ENCODE measurements at places on chromosomes 13 and 19.
A peak's percentile ranks its signal among the peaks of the same experiment; 100 is the strongest.

DNA sequence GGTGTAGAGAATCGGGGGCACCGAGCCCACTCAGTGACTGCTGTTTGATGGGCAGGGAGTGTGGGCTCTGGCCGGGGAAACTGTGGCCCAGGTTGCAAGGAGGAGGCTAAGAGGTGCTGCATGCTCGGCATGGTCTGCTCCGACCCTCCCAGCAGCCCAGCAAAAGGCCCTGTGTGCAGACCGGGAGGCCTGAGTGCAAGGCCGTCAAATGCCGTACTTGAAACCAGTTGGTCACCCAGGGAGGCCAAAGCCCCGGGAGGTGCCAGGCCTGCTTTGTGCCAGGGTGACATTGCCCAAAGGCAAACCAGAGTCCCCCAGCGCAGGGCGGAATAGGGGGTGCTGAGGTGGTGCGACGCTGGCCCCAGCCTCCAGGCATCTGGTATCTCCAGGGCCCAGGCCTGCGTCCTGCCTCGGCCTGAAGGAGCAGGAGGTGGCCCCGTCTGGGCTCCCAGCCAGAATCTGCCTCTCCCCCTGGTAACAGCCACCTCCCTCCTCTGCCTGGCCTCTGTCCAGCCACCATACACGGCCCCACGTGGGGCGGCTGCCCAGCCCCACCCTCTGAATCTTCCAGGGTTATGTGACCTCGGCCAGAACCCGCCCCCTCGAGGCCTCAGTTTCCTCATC is 4.0 kb downstream of the PIK3R2 start:
- DNase-seq, result peak; percentile 84

DNA sequence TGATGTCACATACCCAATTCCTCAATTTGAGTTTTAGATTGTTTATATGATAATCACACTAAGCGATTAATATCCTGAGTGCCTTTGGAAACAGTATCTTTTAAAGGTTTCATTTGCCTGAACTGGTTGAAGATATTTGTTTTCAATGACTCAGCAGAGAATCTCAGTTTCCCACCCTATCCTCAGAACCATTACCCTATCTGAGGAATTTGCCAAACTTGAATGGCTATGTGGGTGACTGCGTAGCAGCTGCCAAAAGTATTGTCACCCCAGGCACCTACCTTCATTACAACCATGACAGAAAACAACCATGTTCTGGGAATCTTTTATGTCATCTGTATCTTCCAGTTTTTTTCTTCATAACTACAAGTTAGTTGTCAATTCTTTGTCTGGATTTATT is 440.1 kb upstream of the NBEA start:
- no peak for DNase-seq

GRCh38 chr19:18172331-18173053 is 1.1 kb upstream of the IFI30 start:
- DNase-seq, result no peak

DNA sequence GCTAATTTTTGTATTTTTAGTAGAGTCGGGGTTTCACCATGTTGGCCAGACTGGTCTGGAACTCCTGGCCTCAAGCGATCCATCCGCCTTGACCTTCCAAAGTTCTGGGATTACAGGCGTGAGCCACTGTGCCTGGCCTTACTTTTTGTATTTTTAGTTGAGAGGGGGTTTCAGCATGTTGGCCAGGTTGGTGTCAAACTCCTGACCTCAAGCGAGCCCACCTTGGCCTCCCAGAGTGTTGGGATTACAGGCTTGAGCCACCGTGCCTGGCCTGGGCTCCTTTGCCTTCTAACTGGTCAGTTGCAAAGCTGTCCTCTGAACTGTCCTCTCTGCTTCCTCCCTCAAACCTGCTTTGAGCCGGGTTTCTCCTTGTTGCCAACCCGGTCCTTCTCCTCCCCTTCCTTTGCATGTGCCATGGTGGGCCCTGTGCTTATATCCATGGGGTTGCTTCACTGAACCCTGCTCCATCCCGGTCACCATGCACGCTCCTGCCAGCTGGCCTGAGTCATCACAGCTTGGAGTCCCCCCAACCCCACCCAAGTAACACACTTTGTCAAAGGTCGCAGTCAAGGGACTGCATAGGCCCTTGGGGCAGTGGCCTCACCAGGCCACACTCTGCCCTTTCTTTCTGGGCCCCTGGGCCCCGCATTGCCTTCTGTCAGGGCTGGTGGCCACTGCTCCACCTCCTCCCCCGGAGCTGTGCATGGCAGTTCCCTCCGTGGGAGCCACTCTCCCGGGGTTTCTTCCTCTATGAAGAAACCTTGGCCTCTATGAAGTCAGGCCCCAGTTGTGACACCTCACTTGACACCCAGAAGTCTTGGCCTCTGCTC is 21.2 kb downstream of the WTIP start:
- DNase-seq, result no peak

Data from NCI-H2029 treated with DMSO at 0.1 percent for 48 hours (cell line).